ENCODE measurements at places on chromosomes 16 and 17. TPM values are rescaled to one million over a fixed set of nuclear protein-coding genes. Genes with fewer than 3 reads are reported as not detected.
A peak's percentile ranks its signal among the peaks of the same experiment; 100 is the strongest.

UNC13D gene
- total RNA-seq = 75.3 TPM

NAGS gene
- 2.2 TPM for total RNA-seq

- DNase-seq = peak; percentile 71
Observed at GRCh38 chr16:19804538-19805323, 79.9 kb downstream of the GPRC5B start.

- no peak for DNase-seq
Observed at GRCh38 chr17:74326506-74326905, 480 bp downstream of the KIF19 start.

GRCh38 chr17:36856222-36856621 is 81.1 kb upstream of the LHX1 start:
- no peak for DNase-seq

DNA sequence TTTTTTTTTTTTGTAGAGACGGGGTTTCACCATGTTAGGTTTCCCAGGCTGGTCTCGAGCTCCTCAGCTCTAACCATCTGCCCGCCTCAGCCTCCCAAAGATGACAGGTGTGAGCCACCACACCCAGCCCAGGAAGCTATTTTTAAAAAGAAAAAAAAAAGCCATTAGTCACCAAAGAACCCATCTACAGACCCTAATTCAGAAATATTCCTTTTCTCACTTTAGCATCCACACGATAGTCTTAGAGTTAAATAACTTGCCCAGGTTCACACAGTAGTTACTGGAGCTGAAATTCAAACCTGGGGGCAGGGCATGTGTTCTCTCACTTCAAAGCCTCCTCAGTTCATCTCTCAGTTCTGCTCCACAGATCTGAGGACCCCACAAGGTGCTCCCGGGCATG is 70.3 kb upstream of the NOL11 start:
- DNase-seq = no peak

Measured in ureter (tissue), 1 donor.